ENCODE measurements at places on chromosomes 2 and 18.

GRCh38 chr2:124112966-124113365 lies 87.9 kb downstream of the CNTNAP5 start:
- no peak for DNase-seq

DNA sequence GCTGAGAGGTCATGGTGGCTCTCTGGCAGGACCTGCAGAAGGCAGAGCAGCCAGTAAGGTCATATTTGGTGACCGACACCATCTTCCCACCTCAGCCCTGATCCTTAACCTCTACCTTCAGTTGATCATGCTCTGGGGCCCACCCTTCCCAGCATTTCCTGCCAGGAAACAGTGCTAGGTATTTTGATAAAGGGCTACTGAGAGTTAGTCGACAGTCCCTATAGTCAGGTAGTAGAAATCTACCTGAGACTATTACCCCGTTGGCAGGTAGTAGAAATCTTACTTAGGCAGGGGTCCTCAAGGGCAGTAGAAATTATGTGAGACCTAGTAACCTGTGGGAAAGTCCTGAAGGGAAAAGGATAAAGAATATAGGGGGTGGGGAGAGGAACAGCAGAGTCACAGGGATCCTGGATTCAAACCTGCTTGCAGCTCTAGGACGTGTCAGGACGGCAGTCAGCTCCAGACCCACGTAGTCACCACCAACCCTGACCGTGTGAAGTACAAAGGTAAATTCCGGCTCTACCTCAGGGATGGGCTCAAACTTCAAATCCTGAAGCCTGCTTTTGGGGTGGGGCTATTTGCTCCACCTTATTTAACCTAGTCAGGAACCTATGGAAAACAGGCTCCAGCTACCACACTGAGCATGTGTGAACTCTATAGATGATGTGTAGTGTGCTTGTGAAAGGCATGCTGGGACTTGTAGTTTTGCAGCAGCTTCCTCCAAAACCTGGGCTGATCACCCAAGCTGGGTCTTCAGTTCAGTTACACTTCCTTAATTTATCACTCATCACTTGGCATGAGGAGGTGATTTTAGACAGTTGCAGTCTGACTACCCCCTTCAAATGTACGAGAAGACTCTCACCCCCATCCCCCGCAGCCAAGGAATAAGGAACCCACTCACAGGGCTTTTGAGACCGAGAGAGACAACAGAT lies at the start of gene DQX1:
Gene DQX1 (minus strand): TSS at position 515 of the 932 bp plus-strand sequence. CDS start 502 bp downstream, at position 13.
- no peak for DNase-seq

GRCh38 chr2:54839461-54840255 lies 116.2 kb downstream of the EML6 start:
- no peak for DNase-seq

DNA sequence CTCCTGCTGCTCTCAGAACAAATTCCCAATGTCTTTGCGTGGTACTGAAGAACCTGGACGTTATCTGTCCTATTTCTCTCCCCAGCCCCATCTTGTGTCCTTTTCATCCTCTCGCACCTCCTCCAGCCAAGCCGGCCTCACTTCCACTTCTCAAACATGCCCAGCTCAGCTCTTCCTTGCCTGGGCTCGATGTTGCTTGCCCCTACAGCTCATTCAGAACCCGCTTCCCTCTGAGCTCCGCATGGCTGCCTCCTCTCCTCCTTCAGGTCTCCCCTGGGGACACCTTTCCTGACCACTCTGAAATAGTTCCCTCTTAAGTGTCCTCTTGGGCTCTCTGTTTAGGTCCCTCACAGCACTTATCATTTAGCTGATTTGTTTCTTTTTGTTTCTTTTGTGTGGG lies 6.7 kb upstream of the SMARCAL1 start:
- DNase-seq: no peak

DNA sequence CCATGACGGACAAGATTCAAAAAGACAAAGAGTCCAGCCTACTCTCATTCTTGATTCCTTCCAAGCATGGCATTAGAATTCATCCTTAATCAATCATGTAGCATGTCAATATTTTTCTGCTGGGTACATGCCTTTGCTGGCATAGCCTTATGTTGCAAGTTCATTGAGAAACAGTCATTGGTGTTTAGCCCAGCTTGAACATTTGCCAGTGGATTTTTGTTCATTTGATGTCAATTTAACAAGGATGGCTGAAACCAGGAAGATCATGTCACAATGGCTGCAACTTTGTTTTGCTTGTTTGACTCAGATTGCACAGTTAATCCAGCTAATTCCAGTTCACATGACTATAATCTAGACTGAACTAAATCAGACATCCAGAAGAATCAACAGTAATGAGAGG lies 1132.2 kb downstream of the LRP1B start:
- DNase-seq: no peak

- DNase-seq: no peak
These were observed 599.0 kb upstream of the ID2 start for GRCh38 chr2:8082840-8083239.

GRCh38 chr2:191215666-191216065 lies 29.5 kb upstream of the MYO1B start:
- no peak for DNase-seq

- no peak for DNase-seq
These were observed 51.1 kb upstream of the ZNF236 start for GRCh38 chr18:76771192-76771799.

- DNase-seq: no peak
These were observed 55.2 kb downstream of the LDLRAD4 start for GRCh38 chr18:13273800-13274199.

GRCh38 chr2:20577495-20578235 lies 73.2 kb downstream of the HS1BP3 start:
- no peak for DNase-seq

DNA sequence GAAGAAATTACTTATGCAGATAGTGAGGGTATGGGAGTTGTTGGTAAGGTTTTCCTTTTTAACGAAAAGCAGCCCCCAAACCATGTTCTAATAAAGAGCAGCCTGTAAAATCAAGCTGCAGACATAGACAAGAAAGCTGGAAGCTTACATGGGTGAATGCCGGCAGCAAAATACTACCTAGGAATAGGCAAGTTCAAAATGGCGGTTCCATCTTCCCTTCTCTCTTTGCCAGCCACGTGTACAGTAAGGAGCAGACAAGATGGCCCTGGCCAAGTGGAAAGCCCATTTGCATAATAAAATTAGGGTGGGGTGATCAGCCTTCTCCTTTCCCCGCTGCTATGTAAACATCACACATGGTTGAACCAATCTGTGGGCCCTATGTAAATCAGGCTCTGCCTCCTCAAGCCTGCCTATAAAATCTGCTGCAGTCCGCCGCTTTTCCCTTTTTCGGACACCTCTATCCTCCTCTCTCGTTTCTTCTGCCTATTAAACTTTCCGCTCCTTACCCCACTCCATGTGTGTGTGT lies 155.0 kb downstream of the ZBTB7C start:
- DNase-seq: no peak

- no peak for DNase-seq
These were observed 106.0 kb upstream of the MAP3K20 start for GRCh38 chr2:172969609-172970008.

DNA sequence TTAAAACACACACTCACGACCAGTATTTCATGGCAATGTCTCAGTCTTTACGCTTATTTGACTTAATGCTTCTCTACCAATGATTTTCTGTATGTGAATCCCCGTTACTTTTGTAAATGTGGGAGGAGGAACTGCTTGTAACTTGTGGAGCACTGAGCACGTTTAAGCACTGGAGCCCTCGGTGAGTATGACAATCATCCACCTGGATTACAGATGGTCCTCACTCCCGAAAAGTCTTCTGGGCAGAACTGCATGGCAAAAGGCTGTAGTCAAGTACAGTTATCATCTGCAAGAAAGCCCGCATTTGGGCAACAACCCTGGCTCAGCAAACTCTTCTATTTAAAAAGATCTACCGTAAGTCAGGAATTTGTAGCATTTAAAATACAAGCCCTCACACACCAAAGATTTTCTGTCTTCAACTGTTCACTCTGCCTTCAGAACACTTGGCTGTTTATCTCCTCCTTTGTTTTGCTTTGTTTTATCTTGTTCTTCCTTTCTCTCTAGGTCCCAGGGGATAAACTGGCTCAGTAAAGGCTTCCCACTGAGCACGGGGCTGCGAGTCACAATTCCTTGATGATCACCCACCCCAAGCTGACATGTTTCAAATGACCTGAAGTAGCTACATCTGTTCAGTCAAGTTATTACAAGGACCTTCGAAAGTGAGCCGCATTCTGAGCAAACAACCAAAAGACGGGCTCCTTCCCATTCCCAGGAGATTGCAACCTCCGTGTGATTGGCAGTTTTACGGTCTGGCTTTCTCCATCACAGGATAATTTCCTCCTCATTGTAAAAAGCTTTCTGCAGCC lies 102.2 kb downstream of the DLGAP1 start:
- DNase-seq: no peak

DNA sequence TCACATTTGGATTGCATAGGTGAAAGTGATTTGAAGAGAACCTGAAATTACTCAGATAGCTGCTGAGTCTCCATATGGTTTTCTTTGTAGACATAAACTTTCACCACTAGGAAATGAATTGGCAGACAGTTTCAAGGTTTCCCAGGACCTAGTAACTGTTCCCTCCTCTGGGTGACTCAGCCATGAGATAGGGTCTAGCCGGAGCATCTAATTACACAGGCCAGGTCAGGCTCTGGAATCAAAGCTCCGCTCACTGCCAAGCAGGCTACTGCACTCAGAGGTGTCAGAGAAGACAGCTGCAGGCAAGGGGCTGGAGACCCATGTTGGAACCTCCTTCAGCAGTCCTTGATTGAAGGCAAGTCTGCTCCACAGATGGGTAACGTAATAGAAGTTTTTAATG lies 429.2 kb downstream of the TNS1 start:
- DNase-seq: no peak

DNA sequence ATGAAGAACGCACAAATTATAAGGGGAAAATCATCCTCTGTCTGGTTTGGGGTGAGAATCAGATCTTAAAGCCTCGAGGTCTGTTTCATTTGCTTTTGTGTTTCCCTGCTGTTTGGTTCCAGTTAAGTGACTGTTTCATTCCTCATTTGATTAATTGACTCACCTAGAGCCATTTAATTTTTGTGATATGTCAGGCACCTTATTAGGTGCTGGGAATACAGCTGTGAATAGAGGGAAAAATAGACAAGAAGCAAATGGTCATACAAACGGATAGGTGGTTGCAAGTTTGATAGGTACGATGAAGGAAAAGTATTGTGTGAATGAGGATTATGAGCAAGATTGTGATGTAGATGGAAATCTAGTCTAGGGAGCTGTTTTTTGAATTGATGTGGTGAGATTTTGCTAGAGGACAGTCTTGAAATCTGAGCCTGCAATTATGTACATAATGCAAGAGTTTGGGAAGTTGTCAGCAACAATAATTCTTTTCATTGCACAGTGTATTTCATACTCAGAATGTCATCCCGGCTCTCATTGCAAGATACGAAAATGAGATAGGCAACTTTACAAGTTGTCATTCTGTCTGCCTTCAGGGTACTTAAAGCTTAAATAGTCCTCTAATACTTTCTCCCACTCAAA lies 2.2 kb downstream of the ACSL3 start:
- no peak for DNase-seq

DNA sequence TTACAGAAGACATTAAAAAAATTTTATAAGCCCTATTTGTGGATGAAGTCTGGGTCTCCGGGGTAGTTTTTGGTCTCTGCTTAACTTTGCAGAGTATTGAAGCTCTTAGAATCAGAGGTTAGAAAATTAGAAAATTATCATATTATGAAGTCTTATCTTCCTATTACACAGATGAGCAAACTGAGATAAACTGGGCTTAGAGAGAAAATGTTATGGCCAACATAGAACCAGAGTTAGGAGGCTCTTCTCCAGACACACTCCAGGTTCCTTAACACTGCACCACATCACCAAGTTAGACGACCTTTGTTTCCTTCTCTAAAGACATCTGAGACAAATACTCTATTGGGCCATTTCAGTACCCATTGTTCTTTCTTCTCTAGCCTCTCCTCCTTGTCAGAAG lies 36.7 kb upstream of the NEB start:
- no peak for DNase-seq

DNA sequence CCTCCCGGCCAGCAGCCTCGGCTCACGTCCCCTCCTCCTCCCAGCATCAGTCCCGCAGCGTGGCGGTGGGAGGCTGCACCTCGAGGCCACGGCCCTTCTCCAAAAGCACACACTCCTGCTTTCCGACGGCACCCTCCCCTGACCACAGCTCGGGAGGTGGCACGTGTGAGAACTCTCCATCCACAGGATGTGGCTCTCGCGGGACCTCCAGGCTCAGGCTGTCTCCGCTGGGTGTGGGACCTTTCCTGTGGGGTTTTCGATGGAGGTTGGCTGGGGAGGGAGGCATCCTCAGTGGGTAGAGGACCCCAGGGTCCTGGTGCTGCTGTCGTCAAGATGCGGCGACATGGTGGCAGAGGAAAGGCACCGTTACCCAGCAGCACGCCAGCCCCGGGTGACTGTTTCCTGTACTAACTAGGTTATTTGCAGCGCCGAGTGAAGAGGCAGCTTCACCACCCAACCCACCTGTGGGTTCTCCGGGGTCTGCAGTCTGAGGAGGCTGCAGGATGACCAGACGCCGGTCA lies 42.8 kb upstream of the KCNG2 start:
- no peak for DNase-seq

All from stimulated activated CD4-positive, alpha-beta T cell treated with anti-CD3 and anti-CD28 coated beads, TNF-alpha, amount 100 ng/mL, for 4 hours (primary cell).